ENCODE measurements at places on chromosomes 4 and X.
A peak's percentile ranks its signal among the peaks of the same experiment; 100 is the strongest.

DNA sequence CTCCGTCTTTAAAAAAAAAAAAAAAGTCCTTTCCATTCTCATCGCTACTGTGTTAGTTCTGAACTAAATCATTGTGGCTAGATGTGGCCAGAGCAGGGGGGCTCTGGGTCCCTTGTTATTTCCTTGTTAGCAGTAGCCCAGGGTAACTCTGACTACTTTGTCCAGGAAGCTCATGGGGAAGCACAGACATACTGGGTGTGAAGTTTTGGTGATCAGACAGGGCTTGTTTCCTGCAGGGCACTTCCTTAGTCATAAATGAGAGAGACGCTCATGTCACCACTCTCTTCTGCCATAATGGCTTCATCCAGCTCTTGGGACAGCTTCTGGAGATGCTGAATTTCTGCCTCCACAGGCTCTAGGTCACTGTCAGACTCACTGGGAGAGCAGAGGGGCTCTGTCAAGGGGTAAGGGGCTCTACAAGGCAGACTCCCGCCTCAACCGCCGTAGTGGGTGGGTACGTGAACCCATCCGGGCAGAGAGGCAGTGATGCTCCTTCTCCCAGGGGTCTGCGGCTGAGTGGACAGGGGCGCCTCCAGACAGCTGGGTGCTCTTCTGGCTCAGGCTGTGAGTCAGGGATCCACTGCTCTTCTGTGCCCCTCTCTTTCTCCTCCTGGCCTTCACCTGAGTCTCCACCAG is 12.9 kb downstream of the STIM2 start:
- no peak for DNase-seq

DNA sequence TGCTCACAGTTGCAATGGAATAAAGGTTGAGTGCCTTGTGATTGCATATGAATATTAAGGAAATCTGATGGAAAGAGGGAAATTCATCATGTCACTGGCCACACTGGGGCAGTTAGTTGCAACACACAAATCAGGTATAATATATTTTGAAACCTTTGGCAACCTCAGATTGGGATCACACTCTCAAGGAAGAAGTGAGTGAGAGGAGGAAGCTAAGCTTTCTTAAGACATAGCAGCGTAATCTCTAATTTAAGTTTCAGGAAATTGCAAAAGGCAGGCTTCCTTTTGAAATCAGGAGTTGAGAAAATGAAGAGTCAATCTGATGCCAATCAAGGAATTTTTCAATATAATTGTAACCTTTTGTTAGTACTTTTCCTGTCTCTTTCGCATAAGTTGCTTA is 12.3 kb upstream of the CLTRN start:
- DNase-seq = no peak

GRCh38 chr4:112766422-112766821 is 129.5 kb downstream of the LARP7 start:
- no peak for DNase-seq

DNA sequence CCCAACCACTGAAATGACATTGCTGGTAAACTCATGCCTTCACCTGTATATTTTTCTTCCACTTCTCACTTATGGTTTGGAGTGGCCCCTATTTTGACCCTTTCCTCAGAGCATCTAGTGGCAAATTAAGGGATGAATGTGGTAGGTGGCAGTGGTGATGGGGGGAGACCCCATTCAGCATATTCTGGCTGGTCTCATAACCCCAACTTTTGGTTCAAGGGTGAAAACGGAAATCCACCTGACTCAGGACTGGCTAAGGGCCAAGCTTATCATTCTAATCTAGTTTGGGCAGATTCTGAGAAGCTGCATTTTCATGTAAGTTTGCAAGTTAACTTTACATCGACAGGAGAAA is 47.0 kb upstream of the NSUN7 start:
- no peak for DNase-seq

GRCh38 chrX:133859860-133860259 is 125.5 kb downstream of the GPC3 start:
- DNase-seq = no peak

DNA sequence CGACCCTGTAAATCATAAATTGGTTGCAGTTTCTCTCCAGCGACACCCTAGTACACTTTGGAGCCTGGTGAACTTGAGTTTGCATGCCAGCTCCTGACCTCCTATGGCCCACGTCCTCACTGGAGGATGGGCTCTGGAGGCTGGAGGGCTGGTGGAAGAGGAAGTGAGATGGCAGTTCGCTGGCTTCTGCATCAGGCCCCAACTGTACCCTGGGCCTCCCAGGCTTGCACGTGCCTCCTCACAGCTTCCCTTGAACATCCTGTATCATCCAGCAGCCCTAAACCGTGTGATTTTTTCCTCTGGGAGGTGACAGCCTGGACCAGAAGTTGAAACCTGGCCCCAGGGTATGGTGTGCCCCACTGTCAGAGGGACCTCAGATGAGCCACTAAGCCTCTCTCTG is 78.5 kb downstream of the HTRA3 start:
- DNase-seq = peak; percentile 30

- DNase-seq = peak; percentile 75
Measured at GRCh38 chr4:107036584-107037198, 578 bp upstream of the DKK2 start.

DNA sequence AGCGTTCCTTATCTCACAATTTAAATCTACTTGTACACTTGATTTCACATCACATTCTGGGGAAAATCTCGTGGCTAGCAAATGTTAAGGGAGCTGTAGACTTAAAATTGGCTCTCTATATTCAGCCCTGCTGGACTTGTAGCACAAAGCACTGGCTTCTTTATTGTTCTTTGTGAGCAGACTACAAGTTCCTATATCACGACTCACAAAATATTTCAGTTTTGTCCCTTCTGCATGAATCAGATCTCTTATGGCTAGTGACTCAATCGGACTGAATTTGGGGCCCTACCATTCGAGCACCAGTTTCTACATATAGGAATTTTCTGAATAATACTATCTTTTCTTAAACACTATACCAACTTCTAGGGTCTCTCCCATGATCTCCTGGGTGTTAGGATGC is 390.1 kb downstream of the ADAM29 start:
- no peak for DNase-seq

GRCh38 chr4:187782286-187782824 is 213.2 kb upstream of the ZFP42 start:
- no peak for DNase-seq

DNA sequence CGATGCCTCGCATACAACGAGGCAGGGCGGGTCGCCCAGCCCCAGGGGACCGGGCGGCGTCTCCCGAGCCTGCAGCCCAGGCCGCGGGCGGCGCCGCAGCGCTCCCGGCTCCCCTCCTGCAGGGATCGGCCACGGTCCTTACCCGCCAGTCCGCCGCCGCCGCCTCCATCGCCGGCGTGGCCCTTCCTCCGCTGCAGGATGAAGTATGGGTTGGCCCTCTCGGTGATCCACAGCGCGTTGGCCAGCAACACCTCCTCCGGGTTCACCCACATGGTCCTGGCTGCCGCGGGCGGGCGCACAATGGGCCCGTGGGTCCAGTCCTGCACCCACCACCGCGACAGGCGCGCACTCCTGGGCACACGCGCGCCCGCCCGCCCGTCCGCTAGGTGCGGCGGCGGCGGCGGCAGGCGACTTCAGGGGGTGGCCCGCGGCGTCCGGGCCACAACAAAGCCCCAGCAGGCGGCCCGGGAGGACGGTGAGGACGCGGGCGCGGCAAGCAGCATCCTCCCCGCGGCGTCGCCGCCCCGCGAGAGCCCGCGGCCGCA is 339 bp downstream of the TBC1D9 start:
- DNase-seq = peak; percentile 84
